ENCODE measurements at places on chromosomes 6 and 20. TPM values are rescaled to one million over a fixed set of nuclear protein-coding genes. Genes with fewer than 3 reads are reported as not detected.

CLIC1 gene
- total RNA-seq: 89.1 TPM

BPIFB4 gene
- 0.22 TPM for total RNA-seq

TPX2 gene
- 20.2 TPM for total RNA-seq

LHFPL5 gene
- total RNA-seq: 0.27 TPM

OLIG3 gene
- total RNA-seq: not detected

Measured in camera-type eye (tissue), 1 donor.